ENCODE measurements at places on chromosomes 4 and X.

DNA sequence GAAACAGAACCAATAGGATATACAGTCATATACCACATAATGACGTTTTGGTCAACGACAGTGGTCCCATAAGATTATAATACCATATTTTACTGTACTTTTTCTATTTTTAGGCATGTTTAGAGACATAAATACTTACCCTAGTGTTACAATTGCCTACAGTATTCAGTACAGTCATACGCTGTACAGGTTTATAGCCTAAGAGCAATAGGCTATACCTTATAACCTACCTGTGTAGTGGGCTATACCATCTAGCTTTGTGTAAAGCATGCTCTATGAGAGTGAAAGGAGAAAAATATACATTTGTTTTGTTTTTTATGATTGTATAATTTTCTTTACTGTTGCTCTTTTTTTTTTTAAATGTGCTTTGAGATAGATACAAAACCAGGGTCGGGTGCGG lies 52.0 kb upstream of the PABPC1L2A start:
- DNase-seq = no peak

- no peak for DNase-seq
Observed at GRCh38 chrX:36407836-36408235, 488.3 kb downstream of the CFAP47 start.

DNA sequence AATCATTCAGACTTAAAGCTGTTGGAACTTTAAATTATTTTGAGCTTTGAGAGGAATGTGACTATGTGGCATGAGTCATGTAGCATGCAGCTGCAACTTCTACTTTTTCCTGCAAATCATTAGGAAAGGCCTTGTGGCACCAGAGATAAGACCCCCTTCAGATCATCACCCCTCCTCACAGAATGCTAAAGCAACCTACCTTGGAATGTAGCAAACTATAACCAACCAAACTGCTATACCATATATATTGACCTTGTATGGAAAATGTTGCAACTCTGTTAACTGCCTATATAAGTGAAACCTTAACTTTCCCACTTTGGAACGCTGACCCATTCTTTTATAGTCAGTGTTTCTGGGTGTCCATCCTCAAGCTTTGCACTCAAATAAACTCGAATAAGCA lies 32.0 kb downstream of the ATXN3L start:
- DNase-seq = no peak

DNA sequence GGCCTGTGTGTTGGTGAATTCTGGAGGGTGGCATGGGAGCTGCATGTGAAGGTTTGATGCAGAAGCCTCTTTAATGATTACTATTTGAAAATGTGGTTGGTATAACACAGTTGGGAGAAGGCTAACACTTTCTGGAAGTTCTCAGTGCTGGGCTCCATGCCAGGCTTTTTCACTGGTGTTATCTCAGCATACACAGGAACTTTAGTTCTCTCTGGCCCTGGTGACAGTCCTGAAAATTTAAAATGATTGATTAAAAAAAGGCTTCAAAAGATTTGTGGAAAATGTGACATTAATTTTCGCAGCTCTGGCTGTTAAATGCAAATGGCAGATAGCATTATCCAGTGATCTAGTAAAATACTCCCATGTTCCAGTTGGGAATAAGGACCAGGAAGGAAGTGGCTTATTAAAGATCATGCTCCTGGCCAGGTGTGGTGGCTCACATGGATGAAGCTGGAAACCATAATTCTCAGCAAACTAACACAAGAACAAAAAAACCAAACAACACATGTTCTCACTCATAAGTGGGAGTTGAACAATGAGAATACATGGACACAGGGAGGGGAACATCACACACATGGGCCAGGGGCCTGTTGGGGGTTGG lies 36.6 kb downstream of the DIPK2B start:
- no peak for DNase-seq

DNA sequence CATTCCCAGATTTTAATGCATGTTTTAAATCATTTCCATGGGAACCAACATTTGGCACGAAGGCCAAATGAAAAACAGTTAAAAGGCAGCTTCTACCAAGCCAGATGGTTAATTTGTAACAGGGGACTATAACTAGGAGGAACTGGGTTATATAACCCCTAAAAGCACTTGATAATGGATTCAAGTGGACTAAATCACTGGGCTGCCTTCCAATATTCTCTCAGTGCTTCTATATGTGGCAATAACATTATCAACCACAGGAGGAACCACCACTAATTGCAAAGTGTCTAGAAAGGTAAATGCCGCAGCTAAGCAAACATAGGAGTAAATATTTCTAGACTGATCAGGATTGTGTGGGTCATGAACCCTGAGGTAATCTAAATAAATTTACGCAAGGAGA lies 391.5 kb downstream of the UBE2NL start:
- no peak for DNase-seq

DNA sequence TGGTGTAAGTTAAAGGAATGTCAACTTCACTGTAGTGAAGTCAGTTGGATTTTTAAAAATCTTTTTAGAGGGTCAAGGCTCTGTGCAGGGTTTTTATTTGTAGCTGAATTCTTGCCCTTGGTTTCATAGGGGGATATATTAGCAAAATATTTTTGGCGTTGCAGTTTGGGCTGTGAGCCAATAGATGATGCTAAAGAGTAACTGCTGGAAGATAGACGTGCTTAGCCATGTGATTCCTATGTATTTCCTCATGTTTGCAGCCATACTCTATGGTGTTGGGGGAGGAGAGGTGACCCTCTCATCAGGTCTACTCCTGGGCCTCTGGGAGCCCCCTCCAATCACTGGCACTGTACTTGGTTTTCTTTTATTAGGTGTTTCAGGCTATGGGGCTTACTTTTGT lies 246.7 kb upstream of the ARHGAP24 start:
- no peak for DNase-seq

DNA sequence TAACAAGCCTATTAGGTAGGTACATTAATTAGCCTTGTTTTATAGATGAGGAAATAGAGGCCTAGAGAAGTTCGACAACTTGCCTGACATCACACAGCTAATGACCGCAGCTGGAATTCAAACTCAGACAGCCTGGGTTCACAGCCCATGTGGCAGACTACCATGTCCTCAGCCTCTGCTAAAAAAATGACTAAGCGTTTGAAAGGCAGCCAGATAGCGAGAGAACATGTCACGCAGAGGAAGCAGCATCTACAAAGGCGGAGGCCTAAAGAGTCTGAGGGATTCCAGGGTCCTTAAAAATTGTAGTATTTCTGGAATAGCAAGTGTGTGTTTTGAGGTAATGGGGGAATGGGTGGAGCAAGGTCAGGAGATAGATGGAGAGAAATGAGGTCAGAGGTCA lies 33.2 kb upstream of the BMP15 start:
- no peak for DNase-seq

DNA sequence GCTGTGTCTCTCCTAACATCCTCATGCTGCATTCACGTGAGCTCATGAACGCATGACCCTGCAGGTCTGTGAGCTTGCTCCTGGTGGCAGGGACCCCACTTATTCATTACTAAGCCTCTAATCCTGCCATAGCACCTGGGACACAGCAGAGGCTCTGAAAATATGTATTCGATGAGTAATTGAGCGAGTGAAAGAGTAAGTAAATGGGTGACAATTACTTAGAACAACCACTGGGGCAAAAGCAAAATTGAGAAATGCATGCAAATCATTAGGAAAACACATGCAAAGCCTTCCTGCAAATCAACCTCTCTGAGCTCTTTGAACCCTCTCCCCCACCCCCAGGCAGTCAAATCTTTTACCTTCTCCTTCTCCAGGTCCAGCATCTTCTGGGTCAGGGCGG lies 23.6 kb upstream of the C4orf50 start:
- DNase-seq = no peak

GRCh38 chrX:73563738-73564068 lies 706 bp downstream of the CHIC1 start:
- no peak for DNase-seq

DNA sequence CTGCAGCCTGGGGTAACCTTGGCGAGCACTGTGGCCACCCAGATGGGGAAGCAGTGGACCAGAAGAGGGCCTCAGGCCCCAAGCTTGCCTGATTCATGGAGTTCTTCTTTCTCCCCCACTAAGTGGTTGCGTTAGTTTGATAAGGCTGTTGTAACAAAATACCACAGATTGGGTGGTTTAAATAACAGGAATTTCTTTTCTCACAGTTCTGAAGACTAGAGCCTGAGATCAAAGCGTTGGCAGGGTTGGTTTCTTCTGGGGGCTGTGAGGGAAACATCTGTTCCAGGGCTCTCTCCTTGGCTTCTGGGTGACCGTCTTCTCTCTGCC lies 105.7 kb upstream of the GATB start:
- DNase-seq = no peak

Measured in CD4-positive, alpha-beta T cell (primary cell).